ENCODE measurements at places on chromosomes 5 and 9.

DNA sequence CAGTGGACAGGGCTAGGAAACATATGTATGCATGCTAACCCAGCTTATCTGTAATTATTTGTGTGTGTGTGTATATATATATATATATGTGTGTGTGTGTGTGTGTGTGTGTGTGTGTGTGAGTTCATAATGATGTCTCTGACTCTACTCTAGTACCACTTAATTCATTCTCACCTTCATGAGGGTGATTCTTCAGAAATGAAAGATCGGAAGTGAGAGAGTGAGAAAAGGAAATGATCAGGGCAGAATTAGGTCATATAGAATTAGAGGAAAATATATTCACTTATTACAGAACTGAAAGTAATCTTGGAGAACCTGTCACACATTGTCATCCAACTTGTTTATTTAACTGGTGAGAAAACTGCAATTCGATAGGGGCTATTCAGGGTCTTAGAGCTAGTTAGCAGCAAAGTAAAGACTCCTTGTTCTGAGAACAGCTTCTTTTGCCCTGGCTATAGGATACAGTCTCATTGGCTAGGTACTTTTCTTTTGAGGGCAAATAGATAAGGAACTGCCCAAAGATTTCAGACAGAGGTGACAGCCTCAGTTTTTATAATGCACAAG is 58.8 kb downstream of the C9orf153 start:
- no peak for DNase-seq

DNA sequence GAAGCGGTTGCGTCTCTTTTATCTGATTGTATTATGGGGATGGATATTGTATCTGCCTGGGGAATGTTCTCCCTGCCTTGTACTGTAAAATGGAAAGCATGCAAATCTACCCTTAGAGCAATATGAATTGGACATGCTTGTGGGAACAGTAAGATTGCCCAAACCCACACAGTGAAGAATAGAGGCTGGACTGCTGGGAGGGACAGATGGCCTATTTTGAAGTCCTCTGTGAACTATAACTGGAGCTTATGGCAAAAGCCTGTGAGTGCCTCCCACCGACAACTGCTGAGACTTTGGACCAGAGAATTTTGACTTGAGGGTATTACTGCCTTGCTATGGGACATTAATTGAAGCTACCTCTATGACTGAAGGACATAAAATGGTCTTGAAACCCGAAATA is 168.9 kb downstream of the ERCC6L2 start:
- no peak for DNase-seq

- DNase-seq, result no peak
Measured at GRCh38 chr5:111548348-111548950, 36.1 kb upstream of the STARD4 start.

- DNase-seq, result no peak
Measured at GRCh38 chr5:61625137-61625561, 293.1 kb downstream of the ZSWIM6 start.

GRCh38 chr5:87081511-87082372 is 185.9 kb upstream of the RASA1 start:
- no peak for DNase-seq

- no peak for DNase-seq
Measured at GRCh38 chr5:33936381-33937016, at the start of gene RXFP3. Gene RXFP3, plus strand, starts transcription at chr5:33936386. Its CDS starts 355 bp downstream, at chr5:33936741.

- no peak for DNase-seq
Measured at GRCh38 chr5:140855772-140856674, at the start of gene PCDHA10. Gene PCDHA10, plus strand, starts transcription at chr5:140855897. Its CDS starts 152 bp downstream, at chr5:140856049.

- DNase-seq, result peak; percentile 71
Measured at GRCh38 chr5:132963171-132964104, at the start of gene AFF4. Gene AFF4, minus strand, starts transcription at chr5:132963634. Its CDS starts 26,445 bp downstream, at chr5:132937189.

DNA sequence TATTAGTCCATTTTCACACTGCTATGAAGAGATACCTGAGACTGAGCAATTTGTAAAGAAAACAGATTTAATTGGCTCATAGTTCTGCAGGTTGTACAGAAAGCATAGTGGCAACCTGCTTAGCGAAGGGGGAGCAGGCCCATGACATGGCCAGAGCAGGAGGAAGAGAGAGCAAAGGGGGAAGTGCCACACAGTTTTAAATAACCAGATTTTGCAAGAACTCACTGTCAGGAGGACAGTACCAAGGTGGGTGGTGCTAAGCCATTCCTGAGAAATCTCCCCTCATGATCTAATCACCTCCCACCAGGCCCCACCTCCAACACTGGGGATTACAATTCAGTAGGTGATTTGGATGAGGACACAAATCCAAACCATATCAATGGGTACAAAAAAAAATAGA is 16.8 kb upstream of the PCSK5 start:
- DNase-seq, result no peak

GRCh38 chr5:126681970-126682369 is 81.2 kb downstream of the PHAX start:
- DNase-seq, result no peak

GRCh38 chr9:2697492-2697891 is 19.8 kb upstream of the KCNV2 start:
- DNase-seq, result no peak

DNA sequence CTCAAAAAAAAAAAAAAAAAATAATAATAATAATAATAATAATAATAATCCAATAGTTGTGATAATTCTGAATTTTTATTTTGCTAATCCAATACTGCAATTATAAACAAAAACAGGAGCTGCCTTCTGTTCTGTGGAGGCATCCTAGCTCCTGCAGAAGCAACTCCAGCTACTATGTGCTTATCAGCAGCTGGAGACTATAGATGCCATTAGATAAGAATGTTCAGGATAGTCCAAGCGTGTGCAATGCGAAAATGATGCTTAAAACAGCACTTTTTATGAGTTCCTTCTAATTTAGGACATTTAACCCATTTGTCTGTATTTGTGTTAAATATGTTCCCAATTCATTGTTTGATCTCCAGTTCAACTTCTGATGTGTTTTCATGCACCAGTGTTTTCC is 220.6 kb upstream of the RASEF start:
- no peak for DNase-seq

DNA sequence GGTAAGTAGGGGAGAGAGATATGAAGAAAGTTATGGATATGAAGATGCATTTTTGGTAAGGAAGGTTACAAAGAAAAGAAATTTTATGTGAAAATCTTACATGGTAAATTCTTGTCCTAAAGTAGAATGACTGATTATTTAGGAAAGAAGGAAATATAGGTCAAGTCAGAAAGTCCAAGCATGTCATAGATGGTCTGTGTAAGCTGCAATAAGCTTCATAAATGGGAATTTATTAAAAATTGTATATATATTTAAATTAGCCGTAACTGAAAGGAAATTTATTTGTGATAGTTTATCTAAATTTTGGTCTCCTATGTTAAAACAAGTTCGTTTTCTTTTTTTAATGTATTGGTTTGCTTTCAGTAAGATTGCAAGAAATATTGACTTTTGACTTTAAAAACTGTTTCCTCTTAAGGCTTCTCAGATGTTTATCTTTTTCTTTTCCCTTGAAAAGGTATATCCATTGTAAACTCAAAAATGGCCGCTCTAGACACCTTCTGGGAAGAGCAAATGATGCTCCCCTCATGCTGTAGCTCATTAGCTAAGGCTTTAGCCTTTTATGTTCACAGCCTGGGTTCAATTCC is 46.8 kb upstream of the HAPLN1 start:
- DNase-seq, result no peak

DNA sequence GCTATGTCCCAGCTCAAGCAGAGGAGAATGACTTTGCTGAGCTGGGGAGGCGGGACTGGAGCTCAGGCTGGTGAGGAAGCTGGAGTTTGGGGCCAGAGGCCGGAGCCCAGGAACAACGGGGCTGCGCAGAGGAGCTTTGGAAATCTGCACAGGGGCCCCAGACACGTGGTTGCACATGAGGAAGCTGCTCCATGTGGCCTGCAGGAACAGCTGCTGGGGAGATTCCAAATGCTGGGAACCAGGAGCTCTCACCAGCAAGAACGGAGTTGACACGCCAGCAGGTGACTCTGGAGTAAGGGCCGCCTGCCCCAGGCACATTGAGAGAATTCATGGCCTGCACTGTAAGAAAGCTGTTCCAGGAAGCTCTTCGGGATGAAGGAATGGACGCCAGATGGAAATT is 91.0 kb downstream of the OLFM1 start:
- no peak for DNase-seq

DNA sequence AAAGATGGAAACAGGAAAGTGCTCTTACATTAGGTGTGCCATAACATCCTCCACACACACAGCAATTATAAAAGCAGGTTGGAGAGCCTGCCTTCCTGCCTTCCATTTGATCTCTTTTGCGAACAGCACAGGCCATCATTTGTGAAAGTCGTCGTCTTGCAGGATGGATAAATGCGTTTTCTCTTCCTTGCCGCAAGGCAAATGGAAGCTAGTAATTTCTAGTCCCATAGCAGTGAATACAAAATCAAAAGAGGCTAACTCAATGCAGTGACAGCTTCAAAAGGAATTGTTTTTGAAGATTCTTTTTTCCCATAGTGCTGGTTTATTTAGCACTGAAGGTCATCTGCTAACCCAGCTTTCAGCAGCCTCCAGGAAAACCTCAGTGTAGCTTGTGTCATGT is 178.8 kb downstream of the GIN1 start:
- no peak for DNase-seq

DNA sequence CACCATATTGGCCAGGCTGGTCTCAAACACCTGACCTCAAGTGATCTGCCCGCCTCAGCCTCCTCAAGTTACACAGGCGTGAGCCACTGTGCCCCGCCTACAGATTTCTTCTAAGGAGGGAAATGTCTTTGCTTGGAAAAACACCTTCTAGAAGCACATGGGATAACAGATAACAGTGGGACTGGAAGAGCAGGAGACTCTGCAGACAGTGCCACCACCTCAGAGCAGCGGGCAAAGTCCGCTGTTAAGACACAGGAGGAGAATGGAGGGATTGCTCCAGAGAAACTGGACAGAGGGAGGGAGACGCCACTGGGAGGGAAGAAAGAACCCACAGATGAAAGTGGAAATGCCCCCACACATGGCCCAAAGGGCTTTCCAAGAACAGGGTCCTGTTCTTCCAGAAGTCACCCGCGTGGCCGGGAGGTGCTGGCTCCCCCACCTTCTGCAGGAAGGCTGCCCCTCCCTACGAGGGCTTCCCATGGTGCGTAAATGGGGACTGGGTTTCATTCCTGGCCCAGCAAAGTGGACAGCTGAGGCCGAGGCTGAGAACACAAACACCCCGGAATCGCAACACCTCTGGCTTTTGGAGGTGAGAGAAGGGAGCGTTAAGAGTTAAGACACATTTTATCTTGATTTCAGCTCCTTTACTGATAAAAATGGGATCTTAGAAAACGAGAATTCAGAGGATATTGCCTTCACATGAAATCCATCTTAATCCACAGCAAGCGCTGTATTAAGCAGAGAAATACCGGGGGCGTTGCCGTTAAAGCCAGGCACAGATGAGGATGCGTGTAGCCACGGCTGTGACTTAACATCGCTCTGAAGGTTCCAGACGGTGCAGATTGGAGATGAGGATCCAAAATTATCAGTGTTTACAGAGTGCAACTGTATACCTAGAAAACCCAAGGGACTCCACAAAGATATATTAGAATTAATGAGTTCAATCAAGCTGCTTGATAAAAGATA is 11.2 kb downstream of the ADAMTS2 start:
- DNase-seq, result no peak

DNA sequence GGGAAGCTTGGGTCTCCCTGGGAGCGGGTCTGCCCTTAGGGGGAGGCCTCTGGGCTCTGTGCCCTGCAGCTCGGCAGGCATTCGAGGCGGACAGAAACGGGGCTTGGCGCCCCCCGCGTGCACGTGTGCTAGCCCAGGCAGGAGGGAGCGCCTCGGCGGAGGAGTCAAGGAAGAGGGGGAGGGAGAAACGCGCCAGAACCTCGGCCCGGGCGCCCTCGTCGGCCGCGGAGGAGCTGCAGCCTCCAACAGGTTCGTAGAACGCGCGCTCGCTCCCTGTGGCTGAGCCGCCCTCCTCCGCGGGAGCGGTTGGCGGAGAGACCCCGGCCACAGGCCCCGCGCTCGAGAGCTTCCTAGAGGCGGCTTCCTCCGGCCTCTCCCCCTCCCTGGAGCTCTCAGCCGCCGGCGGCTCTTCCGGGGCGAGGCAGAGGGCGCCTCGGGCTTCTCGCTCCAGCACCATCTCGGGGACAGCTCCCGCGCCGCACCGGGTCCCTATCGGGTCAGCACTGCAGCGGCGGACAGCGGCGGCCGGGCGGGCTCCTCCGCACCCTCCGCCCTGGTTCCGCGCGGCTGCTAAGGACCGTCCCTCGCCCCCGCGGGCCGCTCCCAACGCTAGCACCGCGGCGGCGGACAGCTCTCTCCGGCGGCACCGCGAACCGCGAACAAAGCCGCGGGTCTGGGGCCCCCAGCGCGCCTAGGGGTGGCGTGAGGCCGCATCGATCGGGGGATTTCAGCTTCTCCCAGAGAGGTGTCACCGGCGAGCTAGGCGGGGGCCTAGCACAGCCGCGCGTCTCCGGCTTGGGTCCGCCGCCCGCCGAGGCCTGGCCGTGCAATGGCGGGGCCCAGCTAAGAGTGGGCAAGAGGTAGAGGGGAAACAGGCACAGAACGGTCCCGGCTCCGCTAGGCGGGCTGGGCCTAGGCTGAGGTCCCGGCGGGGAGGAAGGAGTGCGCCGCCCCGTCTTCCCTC is 74.6 kb upstream of the CPLX2 start:
- DNase-seq, result peak; percentile 24

DNA sequence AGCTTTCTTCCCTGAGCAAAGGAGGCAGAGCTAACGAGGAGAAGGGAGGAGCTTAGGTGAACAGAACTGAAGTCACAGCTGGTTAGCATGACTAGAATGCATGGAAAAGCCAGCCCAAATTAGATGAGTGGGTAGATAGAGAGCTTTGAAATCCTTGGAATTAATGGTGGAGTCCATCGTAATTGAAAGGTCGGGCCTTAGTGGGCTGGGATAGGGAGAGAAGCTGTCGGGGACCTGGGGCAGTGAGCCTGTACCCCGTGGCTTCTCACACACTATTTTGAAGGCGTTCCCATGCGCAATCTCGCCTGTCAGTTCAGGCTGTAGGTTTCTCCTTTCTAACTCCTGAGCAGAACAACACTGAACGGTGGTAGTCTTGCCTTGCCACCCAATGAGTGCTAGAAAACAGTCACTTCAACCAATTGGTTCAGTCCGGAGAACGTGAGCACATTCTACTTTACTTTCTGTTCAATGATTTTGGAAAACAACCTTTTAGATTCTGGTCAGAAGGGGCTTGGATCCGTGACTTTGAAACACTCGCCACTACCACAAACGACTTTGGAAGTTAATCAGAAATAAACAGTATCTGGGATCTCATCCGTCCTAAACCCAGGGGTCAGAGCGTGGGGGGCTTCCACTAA is 655 bp upstream of the RAI14 start:
- DNase-seq, result no peak

GRCh38 chr5:80784451-80784850 is 129.7 kb upstream of the DHFR start:
- DNase-seq, result no peak

DNA sequence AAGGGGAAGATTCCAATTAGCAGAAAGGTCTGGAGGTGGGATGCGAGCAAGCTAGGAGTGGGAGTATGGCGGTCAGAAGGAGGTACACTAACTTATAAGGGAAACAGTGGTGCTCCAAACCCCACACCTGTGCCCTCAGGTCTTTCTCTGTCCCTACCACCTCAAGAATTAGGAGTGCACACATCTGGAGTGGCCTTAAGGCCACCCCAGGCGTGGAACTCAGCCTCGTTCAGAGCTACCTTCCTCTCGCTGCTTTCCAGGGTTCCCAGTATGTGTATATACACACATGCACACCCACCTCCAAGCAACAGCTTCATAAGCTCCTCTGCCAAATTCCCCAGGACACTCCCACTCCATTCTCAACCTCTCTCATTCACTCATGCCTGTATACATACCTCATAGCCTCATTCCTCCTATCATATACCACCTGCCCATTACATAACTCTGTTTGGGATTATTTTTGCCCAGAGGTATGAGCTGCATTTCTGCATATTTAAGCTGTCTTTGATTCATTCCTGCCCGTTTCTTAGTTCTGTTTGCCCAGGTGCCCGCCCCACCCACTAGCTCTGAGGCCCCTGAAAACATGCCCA is 118.7 kb downstream of the PSD2 start:
- no peak for DNase-seq
